Endothelial cell of umbilical vein (primary cell): ENCODE measurements at places on chromosomes 6 and 20. TPM values are rescaled to one million over a fixed set of nuclear protein-coding genes. Genes with fewer than 3 reads are reported as not detected.
A peak's percentile ranks its signal among the peaks of the same experiment; 100 is the strongest.

Gene CST4
- total RNA-seq: not detected in 2 replicates

Gene PGM3
- total RNA-seq: 70.7 and 74.8 TPM in 2 replicates

Gene WFDC5
- not detected in 2 replicates for total RNA-seq

Gene CLVS2
- not detected in 2 replicates for total RNA-seq

Gene ATP6V1G2
- 0.84 and 1.4 TPM in 2 replicates for total RNA-seq

Gene CASS4
- total RNA-seq: not detected in 2 replicates

Gene SNRNP48
- 12.8 and 13.2 TPM in 2 replicates for total RNA-seq

Gene ZC2HC1B
- not detected in 2 replicates for total RNA-seq

Gene GNRH2
- total RNA-seq: 1.7 and 1.9 TPM in 2 replicates

Gene XKR7
- total RNA-seq: 0.04 TPM in 1 of 2 replicates, not detected in the other

Gene CALHM6
- total RNA-seq: not detected in 2 replicates

Gene MCUR1
- total RNA-seq: 18.5 and 21.2 TPM in 2 replicates

Gene SOX4
- total RNA-seq: 121 and 127 TPM in 2 replicates

Gene MCHR2
- total RNA-seq: not detected in 2 replicates

Gene MAP3K5
- 5.0 and 7.0 TPM in 2 replicates for total RNA-seq

Gene IL17F
- not detected in 2 replicates for total RNA-seq

Gene SLCO4A1
- total RNA-seq: 3.3 and 4.1 TPM in 2 replicates

Gene ZNF133
- total RNA-seq: 11.1 and 12.2 TPM in 2 replicates

Gene FAM83C
- not detected in 2 replicates for total RNA-seq

Gene THEMIS
- not detected in 2 replicates for total RNA-seq

DNA sequence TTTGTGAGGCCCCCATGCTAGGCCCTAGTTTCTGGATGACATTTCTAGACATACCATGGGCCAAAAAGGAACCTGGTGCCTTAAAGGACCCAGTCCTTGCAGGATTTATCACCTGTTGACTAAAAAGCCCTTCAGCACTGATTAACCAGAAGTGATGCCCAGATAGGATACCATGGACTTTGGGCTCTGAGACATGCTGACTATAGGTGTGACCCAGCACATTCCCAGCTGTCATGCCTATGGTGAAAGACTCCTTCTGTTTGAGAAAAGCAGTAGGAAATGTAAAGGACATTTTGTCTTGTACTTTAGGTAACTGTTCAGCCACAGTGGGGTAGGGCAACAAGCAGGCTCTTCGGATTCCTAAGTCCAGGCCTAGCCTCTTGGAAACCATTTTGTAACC, 724.2 kb downstream of the CD109 start:
- DNase-seq: no peak

GRCh38 chr6:6674872-6675271, 86.4 kb downstream of the LY86 start:
- DNase-seq: no peak

GRCh38 chr6:37987018-37987417, 167.5 kb downstream of the ZFAND3 start:
- DNase-seq: no peak

- no peak for DNase-seq
Measured at GRCh38 chr6:166079841-166080240, 87.8 kb downstream of the TBXT start.

- DNase-seq: no peak
Measured at GRCh38 chr6:80769106-80769505, 662.6 kb downstream of the BCKDHB start.

- no peak for DNase-seq
Measured at GRCh38 chr6:133637436-133637835, 251.5 kb upstream of the TCF21 start.

GRCh38 chr6:113406048-113406695, 451.0 kb upstream of the MARCKS start:
- no peak for DNase-seq

- DNase-seq: no peak
Measured at GRCh38 chr6:33962246-33963027, 158.6 kb upstream of the MLN start.

GRCh38 chr6:130368576-130368975, 2.8 kb downstream of the TMEM200A start:
- DNase-seq: no peak

DNA sequence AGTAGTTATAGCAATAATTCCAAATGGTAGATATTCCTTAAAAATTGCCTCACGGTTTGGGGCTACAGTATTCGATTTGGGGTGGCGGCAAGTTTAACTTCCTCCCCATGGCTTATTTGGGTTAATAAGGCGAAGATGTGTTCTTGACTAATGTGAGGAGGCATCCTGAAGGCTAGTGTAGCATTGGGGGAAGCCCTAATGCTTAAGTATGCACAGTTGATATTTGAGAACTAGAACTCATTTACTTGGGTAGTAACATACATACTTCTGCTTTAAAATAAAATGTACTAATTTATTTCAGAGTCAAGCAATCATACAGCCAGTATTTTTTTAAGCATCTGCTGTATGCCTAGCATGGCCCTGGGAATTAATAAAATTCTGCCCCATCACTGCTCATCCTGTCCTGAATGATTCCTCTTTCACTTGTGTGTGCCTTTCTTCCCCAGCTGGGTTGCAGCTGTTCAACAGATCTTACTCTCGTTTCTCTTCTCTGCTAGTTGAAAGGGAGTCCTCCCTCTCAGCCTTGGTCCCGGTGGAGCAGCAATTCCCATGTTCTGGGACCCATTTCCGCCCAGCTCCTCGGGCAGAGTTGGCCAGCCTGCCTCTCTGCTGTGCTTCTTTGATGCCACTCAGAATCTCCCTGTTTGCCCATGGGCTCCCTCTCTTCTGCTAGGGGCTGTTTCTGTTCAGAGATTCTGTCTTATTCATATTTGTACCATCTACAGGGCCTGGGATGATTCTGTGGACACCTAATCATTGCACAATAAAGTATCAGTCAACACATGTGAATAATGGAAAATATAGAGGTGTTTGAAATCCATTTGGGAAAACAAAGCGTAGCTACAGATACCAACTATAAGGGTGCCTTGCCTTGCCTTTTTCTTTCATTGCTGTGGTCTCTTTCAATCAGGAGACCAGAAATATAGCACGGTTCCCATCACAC, 104.8 kb downstream of the ARID1B start:
- DNase-seq: no peak

GRCh38 chr6:53309059-53309900, 39.5 kb downstream of the ELOVL5 start:
- peak; percentile 29 for DNase-seq

DNA sequence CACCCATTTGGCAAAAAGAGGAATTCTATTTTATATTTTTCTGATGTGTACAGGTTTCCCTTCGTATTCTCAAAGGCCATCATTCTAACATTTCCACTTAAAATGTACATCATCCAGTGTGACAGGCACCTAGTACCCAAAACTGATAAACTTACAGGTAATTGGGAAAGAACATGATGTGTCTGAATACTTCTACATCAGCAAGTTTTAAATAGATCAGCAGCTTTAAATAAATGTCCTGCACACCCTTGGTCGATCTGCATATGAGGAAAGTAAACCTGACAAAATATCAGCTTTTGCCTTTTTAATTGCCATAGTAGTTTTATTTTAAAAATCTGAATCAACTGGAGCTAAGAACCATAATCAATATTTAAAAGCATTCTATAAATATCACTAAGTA, 26.5 kb downstream of the TOMM6 start:
- DNase-seq: no peak

DNA sequence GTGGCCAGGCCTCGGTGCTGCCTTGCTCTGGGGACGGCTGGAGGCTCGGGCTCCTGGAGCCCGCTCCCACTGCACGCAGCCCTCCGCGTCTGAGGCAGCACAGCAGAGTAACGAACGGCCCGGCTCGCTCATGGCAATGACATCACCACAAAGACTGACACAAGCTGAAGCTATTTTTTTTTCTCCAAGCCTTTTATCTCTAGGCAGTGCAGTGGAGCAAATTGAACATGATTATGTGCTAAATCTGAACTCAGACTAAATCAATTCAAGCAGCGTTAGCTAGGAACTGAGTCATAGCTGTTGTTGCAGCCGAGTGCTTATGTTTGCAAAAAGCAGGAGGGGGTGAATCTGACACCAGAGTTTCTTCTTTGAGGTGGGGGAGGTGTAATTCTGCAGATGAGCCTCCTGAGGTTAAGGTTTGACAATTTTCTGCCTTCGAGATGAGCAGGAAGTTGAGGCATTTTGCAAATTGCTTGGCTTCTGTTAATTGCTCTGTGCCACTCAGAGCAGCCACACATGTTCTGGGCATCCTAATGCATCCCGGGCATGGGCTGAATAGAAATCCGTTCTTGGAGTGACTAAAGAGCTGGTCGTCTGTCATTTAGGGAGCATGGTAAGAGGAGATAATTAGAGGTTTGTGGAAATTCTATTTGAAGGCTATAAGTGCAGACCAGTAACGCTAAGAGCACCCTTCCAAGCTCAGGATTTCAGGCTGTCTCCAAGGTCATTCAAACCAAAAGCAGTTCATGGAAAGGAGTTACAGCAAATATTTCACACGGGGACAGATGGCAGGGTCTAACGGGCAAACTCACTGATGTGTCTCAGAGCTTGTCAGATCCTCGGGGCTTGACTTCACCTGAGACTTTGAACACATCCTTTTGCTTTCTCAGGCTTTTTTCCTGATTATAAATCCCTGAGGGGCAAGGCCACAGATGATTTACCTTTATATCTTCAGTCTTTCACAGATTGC, 155.1 kb upstream of the ENPP5 start:
- DNase-seq: no peak

- DNase-seq: no peak
Measured at GRCh38 chr6:132592855-132593254, 3.3 kb upstream of the TAAR5 start.

- peak; percentile 55 for DNase-seq
Measured at GRCh38 chr6:89364586-89364985, 12.1 kb upstream of the UBE2J1 start.

DNA sequence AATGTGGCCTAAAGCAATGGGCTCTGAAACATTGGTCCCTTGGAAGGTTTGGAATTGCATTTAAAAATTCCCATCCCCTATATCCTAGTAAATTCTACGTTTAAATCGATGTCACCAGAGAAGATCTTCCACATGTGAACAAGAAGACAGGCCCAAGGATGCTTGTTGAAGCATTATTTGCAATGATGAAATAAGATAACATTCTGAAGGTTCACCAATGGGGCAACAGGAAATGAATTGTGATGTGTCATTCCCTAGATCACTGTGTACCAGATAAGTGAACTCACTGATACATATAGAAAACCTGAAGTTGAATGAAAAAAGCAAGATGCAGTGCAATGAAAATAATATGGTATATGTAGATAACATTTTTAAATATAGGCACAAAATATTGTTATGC, 464.3 kb upstream of the BTBD3 start:
- peak; percentile 64 for DNase-seq

GRCh38 chr6:27065183-27065582, 182.3 kb upstream of the PRSS16 start:
- DNase-seq: no peak

DNA sequence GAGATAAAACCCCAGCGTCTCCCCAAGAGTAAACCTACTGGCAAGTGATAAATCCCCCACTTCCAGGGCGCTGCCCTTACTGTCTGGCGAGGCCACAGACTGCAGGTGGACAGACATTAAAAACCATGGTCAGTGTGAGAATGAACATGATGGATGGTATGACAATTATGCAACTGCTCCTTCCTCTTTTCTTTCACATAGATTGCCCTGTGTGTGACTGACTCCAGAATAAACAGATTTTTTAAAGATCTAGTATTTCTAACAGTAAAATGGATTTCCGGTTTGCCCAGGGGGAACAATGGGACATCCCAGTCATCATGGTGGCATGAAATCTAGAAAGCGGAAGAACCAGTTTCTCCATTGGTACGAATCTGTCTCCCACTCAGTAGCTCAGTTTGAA, 153.7 kb downstream of the FOXC1 start:
- DNase-seq: no peak

DNA sequence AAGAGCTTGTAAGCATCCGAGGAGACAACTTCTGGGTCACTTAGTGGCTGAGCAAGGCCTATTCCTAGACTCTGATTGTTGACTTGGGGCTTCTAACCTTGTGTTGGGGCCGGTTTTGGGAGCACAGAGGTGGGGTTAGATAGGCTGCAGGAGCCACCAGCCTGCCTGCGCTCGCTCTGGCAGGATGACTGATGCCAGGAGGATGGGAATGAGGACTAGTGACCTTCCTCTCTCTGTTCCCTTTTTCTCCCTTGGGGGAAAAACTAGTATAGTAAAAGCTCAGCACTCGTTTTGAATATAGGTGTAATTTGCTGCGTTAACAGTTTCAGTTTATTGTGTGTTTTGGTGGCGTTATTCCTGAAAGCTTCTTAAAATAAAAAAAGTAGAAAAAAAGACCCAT, 141.5 kb downstream of the ARID1B start:
- no peak for DNase-seq

- no peak for DNase-seq
Measured at GRCh38 chr20:54251096-54251495, 43.2 kb downstream of the PFDN4 start.

DNA sequence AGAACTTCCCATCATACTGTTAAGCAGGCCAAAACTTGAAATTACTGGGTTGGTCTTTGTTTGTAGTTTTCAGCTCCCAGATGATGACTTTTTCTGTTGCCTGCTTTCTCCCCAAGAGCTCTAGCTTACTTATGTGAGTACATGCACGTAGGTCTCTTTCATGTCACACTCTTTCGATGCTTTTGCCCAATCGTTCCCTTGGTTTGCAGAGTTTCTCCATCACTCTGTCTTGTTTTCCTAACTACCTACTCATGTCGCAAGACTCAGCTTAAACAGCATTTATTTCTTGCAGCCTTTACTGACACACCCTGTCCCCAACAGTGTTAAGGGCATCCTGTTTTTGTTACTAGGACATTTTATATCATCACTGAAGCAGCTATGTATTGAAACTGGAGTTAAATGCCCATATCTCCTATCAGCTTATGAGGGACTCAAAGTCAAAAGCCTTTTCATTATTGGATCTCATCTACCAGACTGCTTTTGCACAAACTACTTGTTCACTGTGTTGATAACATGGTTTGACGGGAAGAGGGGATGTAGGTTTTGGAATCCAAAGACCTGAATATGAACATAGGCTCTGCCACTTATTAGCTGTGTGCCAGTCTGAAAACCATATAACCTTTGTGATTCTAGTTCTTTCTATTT, 2.9 kb downstream of the ARG1 start:
- no peak for DNase-seq

GRCh38 chr6:25478973-25479372, 173.0 kb upstream of the SCGN start:
- DNase-seq: no peak

GRCh38 chr20:50724851-50725723, 6.3 kb upstream of the PARD6B start:
- DNase-seq: no peak

DNA sequence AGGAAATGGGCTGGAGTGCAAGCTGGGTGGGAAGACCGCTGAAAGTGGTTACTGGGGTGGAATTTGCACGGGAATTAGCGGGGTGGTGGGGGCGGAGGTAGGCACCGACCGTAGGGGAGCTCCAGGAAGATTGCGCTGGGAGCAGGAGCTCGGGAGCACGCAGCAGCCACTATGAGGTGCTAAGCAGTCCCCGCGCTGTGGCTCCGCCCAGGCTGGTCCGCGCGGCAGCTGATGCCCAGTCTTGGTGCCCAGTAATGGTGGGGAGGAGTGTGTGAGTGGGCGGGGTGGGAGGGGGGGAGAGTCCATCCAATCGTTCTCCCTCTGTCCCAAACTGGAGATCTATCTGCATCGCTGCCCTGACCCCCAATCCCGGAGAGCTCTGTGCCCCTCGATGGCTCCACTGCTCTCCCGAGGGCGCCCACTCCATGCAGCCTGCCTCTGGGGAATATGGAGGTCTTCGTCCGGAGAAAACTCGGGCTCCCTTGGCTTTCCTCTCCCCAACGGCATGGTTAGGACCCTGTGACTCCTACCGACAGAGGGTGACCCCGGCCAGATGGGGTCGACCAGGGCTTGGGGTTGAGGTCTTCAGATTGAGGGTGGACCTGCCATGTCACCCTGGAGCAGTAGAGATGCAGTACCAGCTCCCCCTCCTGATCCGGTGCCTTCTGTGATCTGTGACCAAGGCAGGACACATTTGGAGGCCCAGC, 5.3 kb downstream of the TP53TG5 start:
- DNase-seq: peak; percentile 30
